ENCODE measurements at places on chromosomes 11 and 22.

GRCh38 chr11:82843057-82843795 lies 57.0 kb downstream of the PRCP start:
- no peak for DNase-seq

DNA sequence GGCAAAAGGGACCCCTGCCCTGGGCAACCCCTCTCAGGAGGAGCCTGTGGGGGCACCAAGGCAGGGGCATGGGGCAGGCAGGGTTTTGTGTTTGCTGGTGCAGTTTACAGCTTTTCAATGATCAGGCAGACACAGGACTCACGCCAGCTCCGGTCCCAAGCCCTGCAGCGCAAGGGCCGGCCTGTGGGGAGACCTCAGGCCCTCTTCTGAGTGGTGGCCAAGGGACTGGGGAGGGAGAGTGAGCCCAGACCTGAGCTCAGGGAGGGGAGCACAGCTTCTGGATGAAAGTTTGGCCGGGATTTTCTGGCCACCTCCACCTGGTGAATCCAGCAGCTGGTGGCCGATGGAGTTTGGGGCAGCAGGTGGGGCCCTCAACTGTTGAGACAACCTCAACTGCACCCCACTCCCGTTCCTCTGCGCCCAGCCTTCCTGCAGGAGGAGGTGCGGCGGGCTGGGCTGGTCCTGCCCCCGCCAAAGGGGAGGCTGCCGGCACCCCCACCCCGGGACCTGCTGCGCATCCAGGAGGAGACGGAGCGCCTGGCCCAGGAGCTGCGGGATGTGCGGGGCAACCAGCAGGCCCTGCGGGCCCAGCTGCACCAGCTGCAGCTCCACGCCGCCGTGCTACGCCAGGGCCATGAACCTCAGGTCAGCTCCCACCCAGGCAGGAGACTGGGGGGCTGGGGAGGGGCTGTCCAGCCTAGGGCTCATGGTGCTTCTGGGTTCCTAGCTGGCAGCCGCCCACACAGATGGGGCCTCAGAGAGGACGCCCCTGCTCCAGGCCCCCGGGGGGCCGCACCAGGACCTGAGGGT lies 3.6 kb downstream of the TCIRG1 start:
- no peak for DNase-seq

GRCh38 chr11:9774591-9775397 lies 110.9 kb downstream of the SWAP70 start:
- DNase-seq = no peak

- DNase-seq = no peak
Observed at GRCh38 chr11:7220636-7221035, 31.1 kb upstream of the SYT9 start.

Data from CD4-positive, alpha-beta T cell treated with Interleukin-4 for 1 hour (primary cell).